Suprapubic skin (tissue), 4 donors: ENCODE measurements at places on chromosomes 1 and 21. TPM values are rescaled to one million over a fixed set of nuclear protein-coding genes. Genes with fewer than 3 reads are reported as not detected.

C1orf115 gene
- 10.0 TPM for total RNA-seq

TFF3 gene
- 5.5 TPM for total RNA-seq

AMY1A gene
- not detected for total RNA-seq

DYNLT5 gene
- total RNA-seq: 1.1 TPM

HCRTR1 gene
- not detected for total RNA-seq

RGS21 gene
- total RNA-seq: not detected

LRRC53 gene
- not detected for total RNA-seq

FCRL1 gene
- not detected for total RNA-seq

HHAT gene
- 20.0 TPM for total RNA-seq

PEAR1 gene
- total RNA-seq: 4.7 TPM

- DNase-seq: no peak
- H3K27me3 ChIP-seq: no peaks in the 10 kb centered on the region
- no peaks in the 10 kb centered on the region for H3K4me1 ChIP-seq
- H3K4me3 ChIP-seq: no peak overlapping the region
- no peaks in the 10 kb centered on the region for H3K36me3 ChIP-seq
Observed at GRCh38 chr1:115606305-115606704, 35.5 kb upstream of the VANGL1 start.

GRCh38 chr1:176055398-176055797 lies 151.7 kb downstream of the COP1 start:
- no peaks in the 10 kb centered on the region for H3K4me1 ChIP-seq
- no peaks in the 10 kb centered on the region for H3K36me3 ChIP-seq
- no peak overlapping the region for H3K27ac ChIP-seq
- no peaks in the 10 kb centered on the region for H3K27me3 ChIP-seq
- DNase-seq: no peak

GRCh38 chr1:201013031-201013485 lies 10.5 kb downstream of the KIF21B start:
- no peak overlapping the region for H3K27ac ChIP-seq
- H3K4me3 ChIP-seq: no peak overlapping the region
- H3K4me1 ChIP-seq: peaks cover 43% of the 10 kb centered on the region
- no peak for DNase-seq

DNA sequence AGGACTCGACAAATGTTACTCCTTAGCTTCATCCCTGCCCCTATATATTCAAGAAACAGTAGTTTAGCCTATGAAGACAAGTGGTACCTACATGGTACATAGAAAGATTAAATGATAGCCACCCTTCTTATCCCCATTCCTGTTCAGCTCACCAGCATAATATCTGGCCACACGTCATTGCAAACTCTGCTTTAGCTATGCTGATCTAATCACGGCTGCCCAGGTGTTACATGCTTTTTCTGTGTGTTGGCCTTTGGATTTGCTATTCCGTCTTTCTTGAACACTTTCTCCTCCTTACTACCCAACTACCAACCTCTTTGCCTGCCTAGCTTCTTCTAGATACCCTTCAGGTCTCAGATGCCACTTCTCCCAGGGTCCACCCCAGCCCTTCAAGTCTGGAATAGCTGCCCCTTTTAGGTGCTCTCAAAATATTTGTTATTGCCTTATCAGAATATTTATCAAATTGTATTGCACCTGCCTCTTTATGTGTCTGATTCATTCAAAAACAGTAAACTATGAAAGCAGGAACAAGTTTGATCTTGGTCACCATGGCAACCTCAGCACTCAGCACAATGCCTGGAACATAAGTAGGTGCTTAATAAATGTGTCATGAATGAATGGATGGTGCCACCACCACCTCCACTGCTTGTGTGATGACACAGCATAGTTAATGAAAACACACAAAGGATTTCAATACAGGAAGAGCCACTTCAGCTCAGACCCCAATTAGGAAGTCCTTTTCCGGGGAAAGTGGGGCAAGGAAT lies 11.4 kb upstream of the DNASE2B start:
- H3K4me3 ChIP-seq: no peak overlapping the region
- no peaks in the 10 kb centered on the region for H3K4me1 ChIP-seq
- H3K27ac ChIP-seq: no peak overlapping the region
- no peaks in the 10 kb centered on the region for H3K27me3 ChIP-seq
- DNase-seq: no peak

DNA sequence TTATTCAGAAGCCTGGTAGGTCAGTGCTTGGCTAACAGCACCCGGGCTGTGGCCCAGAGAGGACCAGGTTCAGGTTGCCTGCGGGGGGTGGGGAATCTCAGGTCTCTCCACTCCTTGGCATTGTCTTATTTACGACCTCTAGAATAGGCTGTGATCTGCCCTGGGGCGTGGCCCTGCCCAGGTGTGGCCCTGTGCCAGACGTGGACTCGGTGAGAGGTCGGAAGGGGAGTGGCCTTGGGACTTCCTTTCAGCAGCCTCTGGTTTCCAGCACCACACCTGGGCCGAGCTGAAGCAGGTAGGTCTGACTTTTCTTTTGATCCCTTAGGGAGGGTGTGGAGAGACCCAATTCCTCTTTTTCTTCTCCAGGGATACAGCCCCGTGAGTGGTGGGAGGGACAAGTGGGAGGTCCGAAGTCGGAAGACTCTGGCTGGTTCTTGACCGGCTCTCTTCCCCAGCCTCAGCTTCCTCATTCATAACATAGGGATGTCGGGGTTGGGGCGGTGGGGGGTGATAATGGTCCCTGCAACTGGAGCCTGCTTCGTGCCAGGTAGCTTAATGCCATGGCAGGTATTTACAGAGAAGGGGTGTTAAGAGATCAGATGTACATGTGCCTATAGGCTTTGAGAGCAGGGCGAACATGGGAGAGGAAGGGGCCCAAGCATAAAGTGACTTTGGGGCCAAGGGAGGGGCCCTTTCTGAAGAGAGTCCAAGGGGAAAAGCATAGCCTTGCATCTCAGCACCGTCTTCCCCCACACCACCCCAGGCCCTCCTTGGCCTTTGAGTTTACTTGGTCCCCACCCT lies 16.5 kb downstream of the ACOT11 start:
- no peak overlapping the region for H3K4me3 ChIP-seq
- DNase-seq: peak; percentile 61
- no peak overlapping the region for H3K27ac ChIP-seq
- no peaks in the 10 kb centered on the region for H3K27me3 ChIP-seq

DNA sequence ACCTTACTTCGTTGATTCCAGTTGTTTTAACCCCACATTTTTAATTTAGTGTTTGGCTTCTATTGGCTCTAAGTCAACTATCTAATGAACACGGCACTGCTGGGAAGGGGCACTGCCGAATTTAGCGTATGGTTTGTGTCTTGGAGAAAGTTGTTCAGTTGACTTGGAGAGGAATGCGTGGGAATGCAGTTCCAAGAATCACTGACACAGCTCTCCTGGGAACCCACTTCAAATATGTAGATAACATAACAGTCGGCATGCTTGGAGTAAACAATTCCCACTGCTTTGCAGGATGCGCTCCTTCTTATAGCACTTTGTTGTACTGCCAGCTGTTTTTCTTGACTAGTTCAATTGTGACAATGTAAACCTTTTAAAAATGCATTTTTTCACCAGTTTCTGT lies 104.3 kb downstream of the RYR2 start:
- no peaks in the 10 kb centered on the region for H3K27me3 ChIP-seq
- H3K36me3 ChIP-seq: no peaks in the 10 kb centered on the region
- H3K27ac ChIP-seq: no peak overlapping the region

GRCh38 chr1:230403442-230403841 lies 22.7 kb downstream of the PGBD5 start:
- H3K4me1 ChIP-seq: no peaks in the 10 kb centered on the region
- no peaks in the 10 kb centered on the region for H3K27me3 ChIP-seq

GRCh38 chr21:31612894-31613785 lies 46.4 kb upstream of the SOD1 start:
- no peak overlapping the region for H3K27ac ChIP-seq
- H3K36me3 ChIP-seq: no peaks in the 10 kb centered on the region
- no peak overlapping the region for H3K4me3 ChIP-seq
- no peaks in the 10 kb centered on the region for H3K4me1 ChIP-seq
- DNase-seq: no peak

DNA sequence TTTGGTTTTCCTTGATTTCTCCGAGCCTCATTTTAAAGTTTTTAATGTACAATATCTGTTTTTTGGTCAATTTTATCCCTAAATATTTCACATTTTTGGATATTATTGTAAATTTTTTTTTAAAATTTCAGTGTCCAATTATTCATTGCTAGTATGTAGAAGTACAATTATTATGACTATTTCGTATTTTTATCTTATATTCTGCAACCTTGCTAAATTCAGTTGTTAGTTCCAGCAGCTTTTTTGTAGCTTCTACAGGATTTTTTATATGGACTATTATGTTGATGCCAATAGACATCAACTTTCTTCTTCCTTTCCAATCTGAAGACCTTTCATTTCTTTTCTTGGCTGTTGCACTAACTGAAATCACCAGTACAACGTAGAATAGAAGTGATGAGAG lies 4.1 kb upstream of the PLA2G2F start:
- no peak overlapping the region for H3K27ac ChIP-seq
- peaks cover 15% of the 10 kb centered on the region for H3K4me1 ChIP-seq
- no peak overlapping the region for H3K4me3 ChIP-seq
- H3K36me3 ChIP-seq: no peaks in the 10 kb centered on the region
- no peak for DNase-seq

DNA sequence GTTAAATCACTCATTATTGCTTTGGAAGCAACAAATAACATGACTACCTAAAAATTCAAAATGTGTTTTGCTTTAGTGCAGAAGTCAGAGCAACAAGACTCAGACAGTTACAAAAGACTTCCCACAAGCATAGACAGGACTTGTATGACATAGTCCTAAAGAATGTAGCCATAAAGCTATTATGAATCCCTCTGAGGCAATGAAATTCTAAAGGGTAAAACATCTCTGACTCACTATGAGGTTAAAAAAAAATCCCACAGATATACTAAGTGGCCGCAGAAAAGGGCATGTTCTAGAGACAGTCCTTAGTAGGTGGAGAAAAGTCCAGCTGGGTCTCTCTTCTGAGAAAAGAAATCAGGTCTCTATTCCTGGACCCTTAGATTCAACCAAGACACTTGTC lies 4.9 kb downstream of the PRKAB2 start:
- H3K4me3 ChIP-seq: no peak overlapping the region
- H3K27ac ChIP-seq: peak overlapping the region; percentile 56
- H3K27me3 ChIP-seq: no peaks in the 10 kb centered on the region
- no peak for DNase-seq
- H3K36me3 ChIP-seq: peaks cover 17% of the 10 kb centered on the region

DNA sequence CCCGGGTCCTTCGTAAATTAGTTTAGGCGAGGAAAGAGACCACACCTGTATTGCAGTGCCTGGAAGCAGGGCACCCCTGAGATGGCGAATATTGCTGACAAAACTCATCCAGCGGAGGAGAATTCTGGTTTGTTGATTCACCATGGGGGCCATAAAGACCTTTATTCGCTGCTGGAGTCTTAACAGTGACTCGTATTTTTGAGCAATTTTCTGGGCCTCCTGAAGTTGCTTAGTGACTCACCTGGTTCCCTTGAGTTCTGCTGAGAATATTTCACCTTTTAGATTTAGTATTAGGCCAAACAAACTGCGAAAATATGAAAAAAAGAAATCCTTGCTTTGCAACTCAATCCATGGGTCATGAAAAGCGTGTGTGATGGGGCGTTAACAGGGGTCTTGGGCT lies 20.6 kb upstream of the H6PD start:
- H3K36me3 ChIP-seq: no peaks in the 10 kb centered on the region
- no peak overlapping the region for H3K4me3 ChIP-seq
- H3K27me3 ChIP-seq: peaks cover 6% of the 10 kb centered on the region
- DNase-seq: no peak
- H3K4me1 ChIP-seq: no peaks in the 10 kb centered on the region
- H3K27ac ChIP-seq: no peak overlapping the region

- no peak for DNase-seq
Observed at GRCh38 chr1:61839679-61840078, 97.4 kb downstream of the PATJ start.

DNA sequence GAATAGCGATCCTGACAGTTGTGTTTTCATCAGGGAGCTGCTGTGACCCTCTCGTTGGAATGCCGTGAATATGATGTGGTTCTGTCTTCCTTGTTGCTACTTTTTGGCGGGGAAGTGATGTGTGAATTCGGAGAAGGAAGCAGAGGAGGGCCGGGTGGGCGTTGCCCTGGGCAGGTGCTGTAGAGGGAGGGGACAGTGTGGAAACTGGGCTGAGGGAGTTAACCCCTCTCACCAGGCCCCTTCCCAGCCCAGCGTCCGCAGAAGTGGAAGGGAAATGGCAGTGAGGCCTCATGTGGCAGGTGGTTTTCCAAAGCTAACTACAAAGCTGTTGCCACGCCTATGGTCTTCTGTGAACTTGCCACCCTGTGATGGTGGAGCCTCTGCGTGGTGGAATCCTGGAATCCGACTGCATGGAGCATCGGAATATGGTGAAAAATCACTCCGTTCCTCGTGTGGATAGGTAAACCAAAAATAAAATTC lies 227.9 kb downstream of the DYRK1A start:
- no peaks in the 10 kb centered on the region for H3K4me1 ChIP-seq
- H3K36me3 ChIP-seq: no peaks in the 10 kb centered on the region
- H3K27me3 ChIP-seq: no peaks in the 10 kb centered on the region
- no peak overlapping the region for H3K4me3 ChIP-seq

- no peak overlapping the region for H3K27ac ChIP-seq
- no peak overlapping the region for H3K4me3 ChIP-seq
- no peaks in the 10 kb centered on the region for H3K27me3 ChIP-seq
- no peaks in the 10 kb centered on the region for H3K36me3 ChIP-seq
- DNase-seq: peak; percentile 76
- H3K4me1 ChIP-seq: peaks cover 12% of the 10 kb centered on the region
Observed at GRCh38 chr1:86774305-86775295, 70.2 kb downstream of the SH3GLB1 start.

DNA sequence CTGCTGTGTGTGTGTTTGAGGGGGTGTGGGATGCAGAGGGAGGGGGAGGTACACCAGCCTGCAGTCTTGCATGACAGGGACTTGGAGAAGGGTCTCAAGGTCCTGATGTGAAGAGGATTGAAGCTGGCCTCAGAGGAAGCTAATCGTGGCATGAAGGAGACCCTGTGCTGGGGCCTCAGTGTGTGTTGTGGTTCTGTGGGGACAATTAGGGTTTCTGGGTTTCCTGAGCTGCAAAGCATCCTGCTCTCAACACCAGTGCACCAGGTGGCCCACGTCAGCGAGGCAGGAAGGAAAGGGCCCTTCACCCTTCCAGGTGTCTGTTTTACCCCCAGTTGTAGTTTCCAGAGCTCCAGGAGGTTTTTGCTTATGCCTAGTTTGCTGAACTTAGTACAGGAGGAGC lies 52.8 kb downstream of the TENT5C start:
- no peaks in the 10 kb centered on the region for H3K36me3 ChIP-seq
- H3K4me1 ChIP-seq: peaks cover 37% of the 10 kb centered on the region
- no peak overlapping the region for H3K4me3 ChIP-seq
- peaks cover 4% of the 10 kb centered on the region for H3K27me3 ChIP-seq
- no peak for DNase-seq

DNA sequence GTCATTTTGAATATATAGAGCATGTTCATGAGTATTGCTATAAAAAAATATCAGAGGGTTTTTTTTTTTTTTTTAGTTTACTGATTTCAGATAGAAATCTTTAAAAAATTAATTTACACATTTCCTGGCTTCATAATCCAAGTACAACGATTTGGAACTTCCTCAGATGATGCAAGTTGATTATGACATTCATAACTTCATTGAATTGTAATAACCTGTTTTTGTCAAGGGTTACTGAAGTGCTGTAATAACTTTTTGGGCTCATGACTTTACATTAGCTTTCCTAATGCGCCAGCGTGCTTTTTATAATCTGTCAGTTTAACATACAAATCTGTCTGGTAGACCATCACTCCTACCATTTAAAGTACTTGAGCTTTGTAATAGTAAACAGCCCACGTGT lies 81.3 kb downstream of the SASS6 start:
- no peaks in the 10 kb centered on the region for H3K27me3 ChIP-seq
- no peak for DNase-seq
- H3K4me1 ChIP-seq: peaks cover 12% of the 10 kb centered on the region
- H3K4me3 ChIP-seq: no peak overlapping the region
- H3K27ac ChIP-seq: no peak overlapping the region
- H3K36me3 ChIP-seq: peaks cover 6% of the 10 kb centered on the region
